ENCODE measurements at places on chromosomes 3 and 15.

DNA sequence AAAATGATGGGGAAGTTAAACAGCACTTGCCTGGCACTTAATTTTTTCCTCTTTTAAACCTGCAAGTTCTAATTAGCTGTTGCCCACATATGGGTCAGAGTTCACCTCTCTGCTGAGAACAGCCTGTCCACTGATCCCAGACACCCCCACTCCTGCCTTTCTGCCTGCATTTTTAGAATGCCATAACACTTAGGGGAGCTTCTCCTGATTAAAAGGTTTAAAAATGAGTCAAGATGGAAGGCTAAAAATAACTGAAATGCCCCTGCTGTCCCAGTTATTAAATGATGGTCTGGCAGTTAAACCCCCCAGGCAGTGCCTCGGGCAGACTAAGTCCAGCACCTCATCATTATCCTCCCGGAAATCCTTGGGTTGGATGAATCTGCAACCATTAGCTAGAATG is 913.6 kb upstream of the ARPP21 start:
- no peak for DNase-seq

- no peak for DNase-seq
Observed at GRCh38 chr3:138638641-138639040, 30.1 kb downstream of the FAIM start.

- no peak for DNase-seq
Observed at GRCh38 chr15:84835661-84836337, 18.6 kb downstream of the ALPK3 start.

- no peak for DNase-seq
Observed at GRCh38 chr3:168475704-168476103, 380.0 kb upstream of the GOLIM4 start.

DNA sequence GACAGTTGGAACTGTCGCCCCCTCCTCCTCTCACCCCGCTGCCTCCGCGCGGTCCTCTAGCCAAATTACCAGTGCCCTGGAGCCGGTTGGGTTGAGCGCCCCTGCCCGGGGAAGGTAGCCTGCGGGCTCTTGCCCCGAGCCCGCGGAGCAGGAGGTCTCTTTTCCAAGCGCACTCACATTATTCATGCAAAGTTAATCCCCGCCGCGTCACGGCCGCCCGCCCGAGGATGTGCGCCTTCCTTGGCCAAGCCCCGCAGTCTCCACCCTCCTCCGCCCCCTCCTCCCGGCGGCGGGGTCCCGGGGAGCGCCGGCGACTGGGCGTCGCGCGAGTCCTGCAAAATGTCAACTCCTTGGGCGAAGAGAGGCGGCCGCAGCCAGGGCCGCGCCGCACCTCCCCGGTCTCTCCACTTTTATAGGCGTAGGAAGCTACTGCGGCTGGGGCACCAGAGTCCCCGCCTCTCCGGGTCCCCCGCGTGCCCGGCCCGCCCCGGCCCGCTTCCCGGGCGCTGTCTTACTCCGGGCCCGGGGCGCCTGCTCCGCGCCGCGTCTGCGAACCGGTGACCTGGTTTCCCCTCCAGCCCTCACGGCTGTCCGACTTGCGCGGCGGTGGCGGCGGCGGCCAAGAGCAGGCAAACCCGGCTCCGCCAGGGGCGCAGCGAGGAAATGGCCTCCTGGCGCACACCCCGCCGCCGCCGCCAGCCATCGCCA is at the start of gene THRB:
TSS of gene THRB (minus strand) at position 233 of the 708 bp plus-strand sequence.
- DNase-seq, result no peak

GRCh38 chr3:124510290-124510689 is 220.0 kb upstream of the UMPS start:
- DNase-seq, result no peak

DNA sequence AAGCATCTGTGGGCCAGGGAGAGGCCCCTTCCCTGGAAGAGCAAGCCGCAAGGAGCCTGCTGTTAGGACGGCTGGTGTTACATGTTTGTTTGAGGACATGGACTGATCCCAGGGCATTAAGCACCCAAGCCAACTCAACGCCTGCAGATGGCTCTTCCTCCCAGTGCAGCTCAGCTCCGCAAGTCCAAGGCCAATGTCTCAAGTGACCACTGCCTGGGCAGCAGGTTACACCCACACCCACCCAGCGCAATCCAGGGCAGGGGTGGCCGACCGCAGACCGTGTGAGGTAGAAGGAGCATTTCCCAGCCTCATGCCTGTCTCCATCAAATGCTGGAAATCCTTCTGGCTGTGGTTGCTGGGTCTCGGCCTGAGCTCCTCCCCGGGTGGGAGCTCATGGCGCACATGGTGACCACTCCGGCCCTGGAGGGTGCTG is 14.5 kb downstream of the GP5 start:
- no peak for DNase-seq

GRCh38 chr3:43695863-43696262 is 5.1 kb downstream of the ABHD5 start:
- no peak for DNase-seq

All from activated CD4-positive, alpha-beta T cell treated with anti-CD3 and anti-CD28 coated beads, Interleukin-2, amount 50 U/mL, for 1 hour (primary cell).